ENCODE measurements at places on chromosomes 1 and 21.

DNA sequence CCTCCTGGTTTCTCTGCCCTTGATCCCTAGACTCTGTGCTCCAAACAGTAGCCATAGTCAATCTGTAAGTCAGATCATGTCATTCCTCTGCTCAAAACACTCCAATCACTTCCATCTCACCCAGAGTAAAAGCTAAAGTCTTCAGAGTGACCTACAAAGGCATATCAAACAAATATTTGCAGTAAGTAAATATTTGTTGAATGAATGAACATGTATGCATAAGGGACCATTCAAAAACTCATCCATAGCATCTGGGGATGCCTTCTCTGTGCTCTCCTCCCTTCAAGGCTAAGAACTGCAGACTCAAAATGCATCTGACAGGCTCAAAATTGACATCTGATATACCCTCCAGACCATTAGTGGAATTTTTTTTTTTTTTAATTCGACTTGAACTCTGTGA lies 18.1 kb upstream of the AK5 start:
- DNase-seq: no peak

DNA sequence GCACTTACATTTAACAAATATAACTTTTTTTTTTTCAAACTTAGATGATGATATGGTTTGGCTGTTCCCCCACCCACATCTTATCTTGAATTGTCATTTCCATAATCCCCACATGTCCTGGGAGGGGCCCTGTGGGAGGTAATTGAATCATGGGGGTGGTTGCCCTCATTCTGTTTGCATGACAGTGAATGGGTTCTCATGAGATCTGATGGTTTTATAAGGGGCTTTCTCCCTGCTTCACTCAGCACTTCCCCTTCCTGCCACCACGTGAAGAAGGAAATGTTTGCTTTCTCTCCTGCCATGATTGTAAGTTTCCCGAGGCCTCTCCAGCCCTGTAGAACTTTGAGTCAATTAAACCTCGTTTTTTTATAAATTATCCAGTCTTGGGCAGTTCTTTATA lies 432.6 kb downstream of the AMY1C start:
- no peak for DNase-seq

GRCh38 chr21:37001441-37001840 lies 5.1 kb upstream of the RIPPLY3 start:
- no peak for DNase-seq

DNA sequence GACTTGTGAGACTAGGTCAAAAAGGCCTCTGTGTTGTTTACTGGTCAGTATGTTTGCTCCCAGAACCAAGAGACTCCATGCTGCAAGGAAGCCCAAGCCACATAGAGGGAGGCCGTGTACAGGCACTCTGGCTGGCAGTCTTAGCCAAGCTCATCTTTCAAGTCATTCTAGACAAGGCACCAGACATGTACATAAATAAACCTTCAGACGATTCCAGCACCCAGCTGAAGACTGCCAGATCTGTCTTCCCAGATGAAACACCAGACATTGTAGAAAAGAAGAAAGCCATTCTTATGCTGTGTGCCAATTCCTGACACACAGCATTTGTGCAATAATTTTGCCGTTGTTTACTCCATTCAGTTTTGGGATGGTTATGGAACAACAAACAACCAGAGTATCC lies 595.5 kb downstream of the KIF26B start:
- no peak for DNase-seq

DNA sequence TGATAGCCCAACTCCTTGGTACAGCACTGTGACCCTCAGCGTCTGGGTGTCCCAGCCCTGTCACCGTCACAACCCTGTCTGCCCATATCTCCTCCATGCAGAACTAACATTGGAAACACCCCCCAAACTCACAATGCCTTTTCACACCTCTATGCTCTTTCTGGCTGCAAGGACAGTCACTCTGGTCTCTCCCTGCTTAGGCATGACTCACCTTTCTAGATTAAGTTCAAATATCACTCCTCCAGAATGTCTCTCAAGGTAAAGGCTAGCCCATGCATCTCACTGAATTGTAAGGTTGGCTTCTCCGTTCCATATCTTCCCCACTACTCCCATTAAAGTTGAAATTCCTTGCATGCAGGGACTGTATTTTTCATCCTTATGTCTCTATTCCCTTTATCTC lies 17.0 kb upstream of the CAPN8 start:
- DNase-seq: no peak
